NCI-H1048 (cell line): ENCODE measurements at places on chromosomes 12 and 14.

- no peak for DNase-seq
These were observed 87.0 kb downstream of the DAD1 start for GRCh38 chr14:22502007-22502406.

- no peak for DNase-seq
These were observed 4.7 kb upstream of the C1QL4 start for GRCh38 chr12:49341777-49342065.

DNA sequence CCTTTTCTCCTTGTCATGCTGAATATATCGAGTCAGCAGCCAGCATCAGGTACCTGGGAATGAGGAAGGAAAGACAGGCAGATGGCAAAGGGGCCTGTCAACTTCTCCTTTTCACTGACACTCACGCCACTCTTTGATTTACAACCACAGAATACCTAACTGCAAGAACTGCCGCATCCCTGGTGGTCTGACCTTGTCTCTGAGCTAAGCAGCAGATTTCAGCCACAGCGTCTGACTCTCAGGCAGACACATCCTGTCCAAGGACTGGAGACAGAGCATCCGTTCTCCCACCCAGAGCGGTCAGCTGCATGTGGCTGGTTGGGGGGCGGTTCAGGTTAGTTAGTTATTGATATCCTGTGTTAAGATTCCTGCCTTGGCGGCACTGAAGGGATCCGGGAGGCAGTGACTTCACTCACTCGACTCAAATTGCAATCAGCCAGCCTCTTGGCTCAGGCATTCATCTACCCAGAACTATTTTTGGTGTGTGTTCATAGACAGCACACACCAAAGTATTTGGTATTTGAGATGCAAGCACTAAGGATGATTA is 11.2 kb upstream of the MAP1LC3B2 start:
- DNase-seq, result no peak

DNA sequence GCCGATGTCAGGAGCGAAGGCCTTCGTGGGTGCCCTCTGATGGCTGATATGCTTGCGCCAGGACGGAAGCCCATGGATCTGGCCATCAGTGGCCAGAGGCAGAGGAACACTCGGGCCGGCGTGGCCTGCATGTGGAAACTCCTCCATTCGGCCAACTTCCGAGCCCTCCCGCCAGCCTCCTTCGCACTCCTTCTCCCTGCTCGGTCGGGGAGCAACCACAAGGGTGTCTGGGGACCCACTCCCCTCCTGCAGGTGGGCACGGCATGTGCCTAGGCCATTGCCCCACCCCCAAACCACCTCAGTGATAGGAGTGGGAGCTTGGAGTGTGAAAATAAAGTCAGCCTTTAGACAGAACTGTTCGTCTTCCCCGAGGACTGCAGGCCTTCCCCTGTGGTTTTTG is 231.3 kb downstream of the BCL11B start:
- DNase-seq, result no peak

DNA sequence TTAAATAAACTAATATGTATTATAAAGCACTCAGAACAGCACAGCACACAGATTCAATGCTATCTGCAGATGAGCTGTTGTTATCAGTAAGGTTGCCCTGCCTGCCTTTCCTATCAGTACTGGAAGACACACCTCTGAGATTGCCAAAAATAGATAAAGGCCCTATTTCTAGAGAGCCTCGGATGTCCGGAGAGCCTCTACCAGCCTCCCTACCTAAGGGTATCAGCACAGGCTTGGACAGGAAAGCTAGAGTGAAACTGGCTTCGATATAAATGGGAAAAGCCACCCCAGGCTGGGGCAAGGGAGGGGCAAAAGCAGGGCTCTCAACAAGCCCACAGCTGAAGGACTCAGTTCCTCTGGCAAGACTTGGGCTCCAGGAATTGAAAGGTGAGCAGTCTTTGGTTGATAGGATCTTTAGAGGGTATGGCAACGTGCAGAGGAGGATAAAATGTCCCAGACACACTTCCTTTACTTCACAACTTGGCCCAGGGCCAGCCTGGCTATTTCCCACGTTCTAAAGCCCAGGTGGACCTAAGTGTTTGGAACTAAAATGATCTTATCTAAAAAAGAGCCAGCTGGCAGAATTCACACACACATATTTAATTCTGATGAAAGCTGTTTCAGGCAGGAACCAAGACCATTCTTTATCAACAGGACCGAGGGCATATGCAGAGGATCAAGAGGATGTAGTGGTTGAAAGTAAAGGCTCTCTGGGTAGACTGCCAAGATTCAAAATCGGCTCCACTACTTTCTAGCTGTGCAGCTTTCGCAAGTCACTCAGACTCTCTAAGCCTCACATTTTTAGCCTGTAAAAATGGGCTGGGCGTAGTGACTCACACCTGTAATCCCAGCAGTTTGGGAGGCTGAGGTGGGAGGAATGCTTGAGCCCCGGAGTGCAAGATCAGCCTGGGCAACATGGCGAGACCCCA is 37.8 kb upstream of the ITPR2 start:
- DNase-seq, result no peak

DNA sequence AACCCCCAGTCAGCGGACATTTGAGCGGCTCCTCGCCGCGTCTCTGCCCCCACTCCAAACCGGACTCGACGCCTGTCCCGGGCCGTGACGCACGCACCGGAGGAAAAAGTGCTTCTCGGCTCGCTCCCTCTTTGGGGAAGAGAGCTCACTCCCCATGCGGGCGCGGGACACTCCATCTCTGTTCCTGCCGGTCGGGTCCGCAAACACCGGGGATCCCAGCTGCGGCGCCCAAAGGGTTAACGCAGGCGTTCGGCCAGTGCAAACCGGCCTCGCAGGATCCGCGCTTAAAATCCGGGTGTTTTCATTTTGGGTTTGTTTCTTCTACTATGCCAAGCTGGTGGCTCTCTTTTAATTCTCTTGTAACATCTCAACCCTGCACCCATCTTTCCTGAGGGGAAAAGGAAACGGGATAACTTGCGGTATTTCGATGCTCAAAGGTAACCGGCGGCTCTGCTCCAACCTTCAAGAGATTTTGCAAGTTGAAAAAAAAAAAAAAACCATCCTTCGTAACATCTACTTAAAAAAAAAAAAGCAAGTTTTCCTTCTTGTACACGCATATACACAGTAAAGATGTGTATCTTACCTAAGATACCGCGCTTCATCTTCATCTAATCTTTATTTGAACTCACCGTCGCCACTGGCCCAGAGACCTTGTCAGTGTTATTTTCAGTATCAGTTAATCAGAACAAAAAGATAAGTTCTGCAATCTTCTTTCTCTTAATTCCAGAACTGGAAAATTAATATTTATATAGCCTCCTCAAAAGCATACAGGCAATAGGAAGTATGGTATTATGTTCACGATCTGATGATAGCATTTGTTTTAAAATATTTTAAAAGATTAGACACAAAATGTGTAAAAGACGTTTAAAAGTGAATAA is 1.6 kb upstream of the ATP2B1 start:
- DNase-seq, result no peak

DNA sequence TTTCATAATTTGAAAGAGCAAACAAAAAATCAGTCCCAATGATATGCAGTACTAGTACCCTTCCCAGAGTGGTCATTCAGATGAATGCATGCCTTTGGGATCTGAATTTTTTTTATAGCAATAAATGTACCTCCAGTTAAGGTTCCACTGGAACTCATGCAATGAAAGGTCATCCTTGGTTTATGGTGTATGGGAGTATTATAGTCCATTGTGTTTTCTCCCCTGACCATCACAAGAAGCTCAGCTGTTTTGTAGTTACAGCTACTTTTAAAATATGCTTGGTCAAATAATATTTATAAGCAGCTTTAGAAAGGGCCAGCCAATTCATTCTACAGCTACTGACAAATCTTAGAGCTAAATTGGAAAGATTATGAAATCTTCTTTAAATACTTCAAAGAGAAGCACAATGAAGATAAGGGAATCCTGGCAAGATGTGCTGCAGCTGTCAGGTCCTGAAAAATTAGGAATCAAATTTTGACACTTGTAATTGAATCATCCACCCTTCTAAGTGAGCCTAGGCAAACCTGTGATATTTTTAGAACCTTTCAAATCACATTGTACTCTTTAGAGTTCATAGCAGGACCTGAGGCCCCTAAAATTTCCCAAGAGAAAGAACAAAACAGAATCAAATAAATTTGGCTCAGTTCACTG is 46.5 kb downstream of the IFT81 start:
- DNase-seq, result no peak

GRCh38 chr12:116837097-116837496 is 44.1 kb downstream of the HRK start:
- no peak for DNase-seq
